ENCODE measurements at places on chromosomes 2 and 18. TPM values are rescaled to one million over a fixed set of nuclear protein-coding genes. Genes with fewer than 3 reads are reported as not detected.

Gene SCYGR4
- total RNA-seq = not detected

Gene ALPG
- total RNA-seq = not detected

Gene GPR39
- 8.7 TPM for total RNA-seq

Gene CPLX4
- not detected for total RNA-seq

Gene TRIM43
- total RNA-seq = not detected

Gene FKBP1B
- 11.8 TPM for total RNA-seq

Gene GCG
- total RNA-seq = not detected

Gene ADAM23
- 1.0 TPM for total RNA-seq

Gene ALK
- 0.13 TPM for total RNA-seq

Gene BCL2
- total RNA-seq = 39.2 TPM

Gene BMP10
- not detected for total RNA-seq

Gene ELOA2
- not detected for total RNA-seq

Gene TYMS
- total RNA-seq = 6.0 TPM

Gene MEP1B
- not detected for total RNA-seq

Gene RGPD3
- total RNA-seq = 0.19 TPM

Gene RAB12
- 46.7 TPM for total RNA-seq

Gene MALL
- total RNA-seq = 26.2 TPM

Gene KIF1A
- total RNA-seq = 0.54 TPM
